Activated CD4-positive, alpha-beta T cell treated with anti-CD3 and anti-CD28 coated beads, Interleukin-2, amount 50 U/mL, for 4 hours (primary cell): ENCODE measurements at places on chromosomes 2 and 18.

DNA sequence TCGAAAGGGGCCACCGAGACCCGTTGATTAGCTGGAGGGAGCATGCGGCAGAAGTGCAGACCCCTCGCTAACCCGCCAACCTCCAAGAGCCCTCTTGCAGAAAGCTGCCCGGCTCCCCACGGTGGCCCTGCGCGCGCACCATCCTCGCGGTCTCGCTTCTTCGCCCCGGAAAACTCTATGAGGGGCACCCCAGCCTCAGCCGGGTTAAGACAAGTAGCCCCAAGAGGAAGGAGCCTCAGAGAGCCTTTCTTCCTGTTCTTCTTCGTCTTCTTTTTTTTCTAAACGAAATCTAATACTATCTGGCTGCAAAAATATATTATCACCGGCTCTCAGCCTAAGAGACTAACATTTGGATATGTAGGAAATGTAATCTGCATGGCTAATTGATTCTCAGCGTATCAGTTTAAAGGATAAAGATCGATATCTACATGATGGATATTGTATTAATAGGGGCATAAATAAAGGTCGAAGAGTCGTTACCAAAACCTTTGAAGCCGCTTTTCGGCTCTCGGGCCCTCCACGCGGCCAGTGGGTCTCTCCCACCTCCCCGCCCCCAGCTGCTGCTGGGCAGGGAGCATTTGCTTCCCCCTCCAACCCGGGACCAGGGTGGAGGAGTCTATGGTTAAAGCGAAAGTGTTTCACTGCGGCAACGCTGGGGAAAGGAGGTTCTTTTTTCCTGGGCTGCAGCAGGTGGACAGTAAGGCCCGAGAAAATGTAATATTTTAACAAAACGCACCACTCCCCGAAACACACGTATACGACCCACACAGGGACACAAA lies 6.1 kb upstream of the PAX3 start:
- DNase-seq, result no peak

DNA sequence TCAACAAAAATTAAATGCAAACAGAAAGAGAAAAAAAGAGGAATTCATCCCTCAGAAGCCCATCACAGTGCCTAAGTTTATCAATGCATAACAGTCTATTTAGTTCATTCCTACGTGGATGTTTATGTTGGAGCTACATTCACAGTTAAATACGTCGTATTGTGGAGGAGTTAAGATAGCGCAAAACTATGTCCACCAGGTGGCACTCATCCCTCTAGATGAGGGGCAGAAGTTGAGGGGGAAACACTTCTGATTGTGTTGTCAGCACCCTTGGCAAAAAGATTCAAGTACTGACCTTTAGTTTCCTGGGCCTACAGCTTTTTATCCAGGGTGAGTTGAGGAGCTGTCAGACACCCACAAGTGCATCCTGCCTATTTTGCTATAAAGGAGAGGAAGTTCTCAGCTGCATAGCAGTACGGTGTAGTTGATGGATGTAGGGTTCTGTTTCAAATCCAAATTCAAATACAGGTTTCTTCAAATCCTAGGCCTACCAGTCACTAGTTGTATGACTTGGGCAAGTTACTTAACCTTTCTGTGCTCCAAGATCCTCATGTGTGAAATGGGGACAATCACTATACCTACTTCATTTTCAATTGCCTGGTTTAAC lies 26.8 kb upstream of the MYO1B start:
- DNase-seq, result peak; percentile 17

DNA sequence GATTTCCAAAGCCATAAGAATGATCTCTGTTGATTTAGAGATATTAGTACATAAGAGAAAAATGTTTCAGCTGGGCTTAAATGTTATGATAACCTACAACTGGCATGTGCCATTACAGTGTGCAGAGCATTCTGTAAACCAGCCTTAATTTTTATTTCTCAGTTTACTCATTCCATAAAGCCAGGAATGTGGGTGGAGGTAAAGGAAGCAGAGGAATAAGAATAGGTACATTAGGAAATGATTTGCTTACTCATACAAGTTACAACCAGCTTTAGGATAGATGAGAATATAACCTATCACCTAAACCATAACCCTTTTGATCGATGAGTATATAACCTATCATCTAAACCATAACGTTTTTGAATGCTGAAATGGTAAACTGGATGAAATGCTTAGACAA lies 1394.7 kb upstream of the ACVR2A start:
- DNase-seq, result no peak

DNA sequence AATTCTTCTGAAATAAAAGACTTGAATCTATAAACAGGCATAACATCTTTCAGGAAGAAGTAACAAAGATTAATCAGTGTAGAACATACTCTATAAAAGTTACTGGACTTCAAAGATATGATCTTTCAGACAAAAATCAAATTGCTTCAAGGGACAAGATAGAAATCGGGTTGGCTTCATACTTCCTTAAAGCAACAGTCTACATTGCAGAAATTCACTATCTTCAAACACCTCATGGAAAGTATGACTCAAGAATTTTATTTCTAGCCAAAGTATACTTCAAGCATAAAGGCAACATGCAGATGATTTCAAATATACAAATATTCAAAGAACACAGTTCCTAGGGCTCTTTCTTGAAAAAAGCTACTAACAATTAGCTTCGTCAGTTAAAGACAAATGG lies 240.7 kb downstream of the SRBD1 start:
- DNase-seq, result no peak

- DNase-seq, result no peak
Observed at GRCh38 chr2:200223205-200223784, 83.2 kb upstream of the SPATS2L start.

DNA sequence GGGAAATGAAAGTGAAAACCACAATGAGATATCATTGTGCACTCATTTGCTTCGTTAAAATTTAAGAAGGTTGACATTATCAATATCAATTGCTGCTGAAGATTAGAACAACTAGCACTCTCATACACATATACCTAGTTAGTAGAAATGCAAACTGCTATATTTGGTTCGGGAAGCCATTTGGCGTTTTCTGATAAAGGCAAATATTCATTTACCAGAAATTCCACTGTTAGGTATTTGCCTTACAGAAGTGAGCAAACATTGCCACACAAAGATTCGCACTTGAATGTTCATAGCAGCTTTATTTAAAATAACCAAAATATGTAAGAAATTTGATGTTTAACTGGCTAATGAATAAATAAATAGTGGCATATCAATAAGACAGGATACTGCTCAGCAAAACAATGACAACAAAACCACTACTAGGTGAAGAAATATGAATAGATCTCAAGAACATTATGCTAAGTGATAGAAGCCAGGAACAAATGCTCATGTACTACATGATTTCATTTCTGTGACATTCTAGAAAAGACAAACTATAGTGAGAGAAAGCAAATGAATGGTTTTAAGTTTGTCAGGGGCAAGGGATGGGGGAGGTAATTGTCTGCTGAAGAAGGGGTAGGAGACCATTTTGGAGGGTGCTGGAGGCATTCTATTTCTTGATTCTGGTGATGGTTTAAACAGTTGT lies 387.8 kb downstream of the PTH2R start:
- DNase-seq, result no peak

- DNase-seq, result no peak
Observed at GRCh38 chr2:174781996-174782395, 17.7 kb upstream of the CHRNA1 start.
